Activated T-cell treated with anti-CD3 and anti-CD28 coated beads, Interleukin-2, amount 50 U/mL, for 24 hours (primary cell): ENCODE measurements at places on chromosomes 13 and 19.

DNA sequence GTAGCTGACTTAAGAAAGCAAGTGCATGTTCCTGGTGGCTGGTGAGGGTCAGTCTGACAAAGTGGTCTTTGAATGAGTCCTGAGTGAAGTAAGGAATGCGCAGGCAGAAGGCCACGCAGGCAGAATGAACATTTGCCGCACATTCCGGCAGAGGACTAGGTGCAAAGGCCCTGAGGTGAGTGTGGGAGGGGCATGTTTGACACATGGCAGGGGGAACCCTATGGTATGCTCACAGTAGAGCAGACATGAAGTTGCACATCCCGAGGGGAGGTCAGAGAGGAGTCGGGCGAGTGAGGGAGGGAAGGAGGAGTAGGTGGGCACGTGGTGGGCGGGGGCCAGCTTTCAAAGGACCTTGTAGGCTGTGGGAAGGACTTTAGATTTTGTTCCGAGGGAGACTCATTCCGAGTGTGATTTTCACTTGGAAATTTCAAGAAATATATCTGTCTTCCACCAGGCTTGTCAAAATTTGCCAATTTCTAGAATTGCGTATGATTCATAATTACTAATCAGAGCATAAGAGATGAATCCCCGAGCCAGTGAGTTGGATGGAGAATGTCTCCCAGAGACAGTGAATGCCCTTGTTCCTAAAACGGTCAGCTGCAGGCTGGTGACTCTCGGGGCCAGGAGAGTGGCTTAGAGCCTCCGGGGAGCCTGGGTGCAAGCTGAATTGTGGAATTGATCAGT lies 40.3 kb downstream of the ERICH6B start:
- DNase-seq = no peak

GRCh38 chr19:42143341-42144234 lies 11.3 kb upstream of the POU2F2 start:
- no peak for DNase-seq

DNA sequence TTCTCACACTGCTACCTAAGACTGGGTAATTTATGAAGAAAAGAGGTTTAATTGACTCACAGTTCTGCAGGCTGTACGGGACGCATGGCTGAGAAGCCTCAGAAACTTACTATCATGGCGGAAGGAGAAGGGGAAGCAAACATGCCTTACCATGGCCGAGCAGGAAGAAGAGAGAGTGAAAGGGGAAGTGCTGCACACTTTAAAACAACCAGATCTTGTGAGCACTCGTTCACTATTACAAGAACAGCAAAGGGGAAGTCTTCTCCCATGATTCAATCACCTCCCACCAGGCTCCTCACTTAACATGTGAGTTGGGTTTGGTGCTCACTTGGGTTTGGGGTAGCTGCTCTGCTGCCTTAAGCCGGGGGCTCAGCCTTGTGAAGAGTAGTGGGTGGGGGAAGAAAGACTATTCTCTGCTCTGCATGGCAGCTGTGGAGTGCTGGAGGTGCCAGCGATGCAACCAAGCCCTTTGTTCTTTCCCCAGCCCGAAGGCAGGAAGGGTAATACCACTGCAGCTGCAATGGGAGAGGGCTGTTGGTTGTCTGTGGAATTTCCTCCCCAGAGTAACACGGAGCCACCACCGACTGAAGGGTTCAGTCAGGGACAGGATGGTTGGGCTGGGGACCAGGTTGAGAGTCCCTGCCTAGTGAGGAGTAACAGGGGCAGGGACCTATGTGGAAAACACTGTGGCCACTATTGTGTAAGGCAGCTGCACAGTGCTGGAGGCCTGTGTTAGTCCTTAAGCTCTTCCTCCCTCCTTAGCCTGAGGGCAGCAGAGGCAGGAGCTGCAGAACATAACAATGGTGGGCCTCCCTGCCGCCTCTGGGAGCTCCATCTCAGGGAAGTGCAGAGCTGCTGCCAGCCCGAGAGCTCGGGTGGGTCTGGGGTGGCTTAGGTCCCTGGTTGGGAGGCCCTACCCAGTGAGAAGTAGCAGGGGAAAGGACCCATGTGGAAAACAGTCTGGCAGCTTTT lies 1262.5 kb downstream of the EFNB2 start:
- no peak for DNase-seq

GRCh38 chr13:98998831-98999638 lies 21.2 kb upstream of the DOCK9 start:
- DNase-seq = no peak

GRCh38 chr19:54317965-54318240 lies 4.9 kb upstream of the LILRA5 start:
- DNase-seq = no peak

DNA sequence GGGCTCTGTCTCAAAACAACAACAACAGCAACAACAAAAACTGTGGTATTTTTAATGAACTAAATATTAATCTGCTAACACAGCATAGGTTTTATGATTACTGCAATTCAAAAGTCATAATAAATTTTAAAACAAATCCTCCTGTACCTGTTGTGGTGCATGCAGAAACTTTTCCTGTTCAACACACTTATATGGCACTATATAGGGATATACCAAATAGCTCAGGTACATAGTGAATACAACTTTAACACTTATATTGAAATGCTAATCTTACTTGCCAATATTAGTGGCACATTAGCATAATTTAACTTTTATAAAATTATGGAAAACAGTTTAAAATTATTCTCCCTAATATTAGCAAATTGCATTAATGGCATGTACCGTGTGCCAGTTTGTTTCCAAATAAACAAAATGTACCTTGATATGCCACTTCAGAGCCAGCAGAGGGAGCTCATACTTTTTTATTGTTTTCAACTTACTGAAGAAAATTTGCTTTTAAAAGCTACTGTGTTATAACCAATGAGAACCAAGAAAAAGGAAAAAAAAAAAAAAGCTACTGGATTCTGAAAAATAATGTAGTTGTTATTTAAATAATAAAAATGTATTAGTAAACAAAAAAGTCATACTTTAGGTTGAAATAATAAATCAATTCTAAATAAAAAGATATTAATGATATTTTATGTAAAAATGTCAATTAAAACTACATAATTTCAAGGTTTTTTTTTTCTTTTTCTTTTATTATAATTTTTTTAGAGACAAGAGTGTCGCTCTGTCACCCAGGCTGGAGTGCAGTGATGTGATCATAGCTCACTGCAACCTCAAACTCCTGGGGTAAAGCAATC lies 18.0 kb upstream of the RBM26 start:
- no peak for DNase-seq

DNA sequence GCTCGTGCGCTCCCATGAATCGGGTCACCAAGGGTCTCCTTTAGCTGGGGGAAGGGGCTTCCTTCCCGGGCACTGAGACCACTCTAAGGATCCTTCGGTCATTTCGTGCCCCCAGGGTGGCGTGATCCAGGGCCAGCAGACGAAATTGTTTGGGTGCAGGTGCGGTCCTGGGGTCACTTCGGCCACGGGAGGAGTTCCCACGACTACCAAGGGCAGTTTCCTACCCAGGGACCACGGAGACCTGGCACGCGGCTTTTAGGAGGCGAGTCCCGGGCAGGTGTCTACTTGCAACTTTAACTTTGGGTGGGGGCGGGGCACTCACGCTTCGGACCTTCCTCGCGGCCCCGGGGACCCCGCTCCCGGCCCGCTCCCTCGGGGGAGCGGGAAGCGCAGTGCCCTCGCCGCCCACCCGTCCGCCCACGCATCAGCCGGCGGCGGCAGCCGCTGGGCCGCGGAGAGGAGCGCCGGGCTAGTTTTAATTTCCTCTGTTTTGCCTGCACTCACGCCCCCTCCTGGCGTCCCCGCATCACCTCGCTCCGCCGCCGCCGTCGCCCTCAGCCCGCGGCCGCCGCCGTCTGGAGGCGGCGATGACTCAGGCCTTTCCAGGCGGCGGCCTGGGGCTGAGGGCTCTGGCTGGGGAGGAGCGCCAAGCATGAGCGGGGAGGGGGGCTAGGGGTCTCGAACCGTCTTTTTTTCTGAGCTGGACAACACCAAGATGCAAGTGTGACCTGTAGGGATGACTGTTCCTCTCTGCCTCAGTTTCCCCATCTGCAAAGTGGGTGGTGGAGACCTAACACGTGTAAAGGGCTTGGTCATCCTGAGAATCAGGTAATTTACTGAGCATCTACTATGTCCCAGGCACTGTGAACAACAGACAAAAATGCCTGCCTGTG lies 21.8 kb downstream of the OLFM2 start:
- DNase-seq = peak; percentile 88

- DNase-seq = no peak
These were observed 4.6 kb downstream of the FARP1 start for GRCh38 chr13:98147521-98147920.

GRCh38 chr13:105598529-105598928 lies 936.9 kb downstream of the EFNB2 start:
- DNase-seq = no peak

DNA sequence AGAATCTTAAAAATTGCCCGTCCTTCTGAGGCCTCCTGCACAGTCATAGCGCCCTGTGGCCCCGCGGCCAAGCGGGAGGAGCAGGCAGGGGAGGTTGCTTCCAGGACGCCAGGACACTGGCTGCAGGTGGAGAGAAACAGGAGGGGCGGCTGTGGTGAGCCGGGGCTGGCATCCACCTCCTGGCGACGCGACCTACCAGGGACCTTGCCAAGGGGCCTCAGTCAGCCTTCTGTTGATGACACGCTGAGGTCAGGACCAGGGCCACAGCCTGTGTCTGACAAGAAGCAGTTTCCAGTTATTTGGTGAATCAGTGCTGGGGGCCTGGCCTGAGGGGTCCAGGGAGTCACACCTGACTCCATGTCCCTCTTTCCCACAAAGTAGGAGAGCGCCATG lies 13.3 kb upstream of the MKNK2 start:
- no peak for DNase-seq

DNA sequence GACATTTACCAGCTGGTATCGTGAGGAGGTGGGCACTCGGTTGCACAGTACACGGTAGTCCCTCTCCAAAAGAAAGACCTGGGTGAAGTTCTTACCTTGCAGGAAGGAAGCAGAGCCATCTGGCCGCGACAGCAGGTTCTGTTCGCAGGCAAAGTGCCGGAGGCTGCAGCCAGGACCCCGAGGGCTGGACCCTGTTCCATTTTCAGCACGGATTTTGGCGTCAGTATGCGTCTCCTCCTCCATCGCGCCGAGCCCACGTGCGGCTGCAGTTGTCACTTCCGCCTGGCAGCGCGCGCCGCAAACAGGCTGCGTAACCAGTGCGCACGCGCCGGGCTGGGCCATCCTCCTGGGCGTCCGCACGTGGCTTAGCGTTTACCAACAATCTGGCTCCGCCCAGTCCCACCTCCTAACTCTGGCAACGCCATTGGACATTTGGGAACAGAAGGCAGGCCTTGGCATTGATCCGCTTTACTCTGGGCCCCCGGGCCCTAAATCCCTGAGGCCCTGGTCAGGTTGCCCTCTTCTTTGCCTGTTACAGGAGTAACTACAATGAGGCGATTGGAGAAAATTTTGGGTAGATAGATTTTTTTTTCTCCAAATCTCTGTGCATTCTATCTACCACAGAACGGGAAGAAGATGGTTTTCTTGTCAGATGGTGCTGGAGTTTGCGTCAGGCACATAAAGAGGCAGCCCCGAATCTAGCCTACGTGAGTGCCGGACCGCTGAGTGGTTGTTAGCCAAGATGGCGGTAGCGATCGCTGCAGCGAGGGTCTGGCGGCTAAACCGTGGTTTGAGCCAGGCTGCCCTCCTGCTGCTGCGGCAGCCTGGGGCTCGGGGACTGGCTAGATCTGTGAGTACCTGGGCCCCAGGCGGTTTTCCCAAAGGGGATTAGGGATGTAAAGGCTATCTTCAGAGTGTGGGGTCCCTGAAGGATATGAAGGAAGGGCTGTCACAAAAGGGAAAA lies at the start of the genes BCKDHA and EXOSC5:
Gene BCKDHA (plus strand): TSS at position 733 of the 964 bp plus-strand sequence. CDS start 10 bp downstream, at position 743.
Gene EXOSC5 (minus strand): TSS at position 274 of the 964 bp plus-strand sequence. CDS start 31 bp downstream, at position 243.
- peak; percentile 98 for DNase-seq

DNA sequence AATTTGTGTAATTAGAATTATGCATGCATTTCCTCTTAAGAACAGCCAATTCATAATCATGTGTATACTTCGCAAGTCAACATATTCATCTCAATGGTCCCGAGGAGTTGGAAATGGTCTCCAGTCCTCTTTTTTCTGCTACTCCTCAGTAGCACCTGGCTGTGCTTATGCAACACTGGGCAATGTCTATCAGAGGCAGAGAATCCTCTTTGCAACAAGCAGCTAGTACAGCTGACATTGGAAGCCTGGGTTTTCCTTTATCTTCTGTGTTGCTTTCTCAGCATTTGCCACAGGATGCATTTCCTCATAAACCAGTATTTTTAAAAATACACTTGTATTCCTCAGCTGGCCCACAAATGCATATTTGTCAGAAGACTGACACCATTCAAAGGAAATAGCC lies 405.3 kb upstream of the GPC6 start:
- DNase-seq = no peak

DNA sequence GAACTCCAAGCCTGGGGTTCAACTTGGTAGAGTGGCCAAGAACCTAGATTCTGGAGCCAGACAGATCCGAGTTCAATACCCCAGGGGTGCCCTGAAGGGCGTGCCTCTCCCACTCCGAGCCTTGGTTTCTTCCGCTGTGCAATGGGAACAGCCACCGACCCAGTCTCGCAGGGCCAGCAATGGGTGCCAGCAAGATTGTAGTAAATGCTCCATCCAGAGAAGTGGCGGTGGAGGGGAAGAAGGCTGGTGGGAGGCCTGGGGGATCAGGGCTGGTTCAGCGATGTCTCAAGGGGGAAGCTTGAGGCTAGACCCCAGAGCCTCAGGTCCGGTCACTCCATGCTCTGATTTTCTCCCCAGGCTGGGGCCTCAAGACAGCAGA lies 4.5 kb downstream of the WIZ start:
- no peak for DNase-seq

DNA sequence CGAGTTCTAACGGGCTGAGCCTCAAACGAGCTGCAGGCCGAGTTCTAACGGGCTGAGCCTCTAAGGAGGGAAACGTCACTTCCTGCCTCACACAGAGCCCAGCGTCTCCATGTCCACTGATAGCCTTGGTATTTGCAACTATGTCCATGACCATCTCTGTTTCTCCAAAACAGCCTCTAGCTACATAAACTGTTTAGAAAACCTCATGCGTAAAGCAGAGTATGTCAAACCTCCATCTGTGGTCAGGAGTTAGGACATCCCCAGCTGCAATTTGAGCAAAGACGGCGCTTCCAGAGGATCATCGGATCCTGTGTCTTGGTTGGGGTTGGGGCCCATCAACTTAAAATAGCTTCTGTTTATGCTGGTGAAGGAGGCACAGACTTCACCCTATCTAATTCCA lies 20.8 kb downstream of the RASA3 start:
- DNase-seq = peak; percentile 39

GRCh38 chr19:49114630-49115363 lies 627 bp downstream of the LIN7B start:
- peak; percentile 74 for DNase-seq

DNA sequence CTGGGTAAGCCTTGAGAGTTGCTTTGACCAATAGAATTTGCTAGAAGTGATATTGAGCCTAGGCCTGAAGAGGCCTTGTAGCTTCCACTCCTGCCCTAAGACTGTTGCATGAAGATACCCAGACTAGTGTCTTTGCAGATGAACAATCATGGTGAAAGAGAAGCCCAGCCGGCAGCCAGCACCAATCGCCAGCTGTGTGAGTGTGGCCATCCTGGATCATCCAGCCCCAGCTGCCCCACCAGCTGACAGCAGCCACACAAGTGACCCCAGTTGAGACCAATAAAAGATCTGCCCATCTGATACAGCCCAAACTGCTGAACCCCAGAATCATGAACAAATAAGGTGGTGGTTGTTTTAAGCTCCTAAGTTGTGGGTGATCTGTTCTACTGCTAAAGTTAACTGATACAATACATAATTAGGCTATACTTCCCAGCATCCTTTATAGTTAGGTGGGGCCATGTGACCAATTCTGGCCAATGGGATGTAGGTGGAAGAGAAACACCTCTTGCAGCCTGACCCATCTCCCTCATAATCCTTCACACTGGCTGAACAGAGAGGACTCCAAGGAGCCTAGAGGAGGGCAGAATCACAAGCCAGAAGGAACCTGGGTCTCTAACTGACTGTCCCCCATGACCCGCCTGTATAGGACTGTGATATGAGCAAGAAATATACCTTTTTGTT lies 9.4 kb upstream of the ZNF428 start:
- DNase-seq = no peak

- DNase-seq = no peak
These were observed 489.1 kb upstream of the TSHZ3 start for GRCh38 chr19:31838163-31838815.
